ENCODE measurements at places on chromosomes 5 and 9. TPM values are rescaled to one million over a fixed set of nuclear protein-coding genes. Genes with fewer than 3 reads are reported as not detected.

The CDO1 gene
- polyA plus RNA-seq = 20.8 TPM

The ELOVL7 gene
- 0.34 TPM for polyA plus RNA-seq

DNA sequence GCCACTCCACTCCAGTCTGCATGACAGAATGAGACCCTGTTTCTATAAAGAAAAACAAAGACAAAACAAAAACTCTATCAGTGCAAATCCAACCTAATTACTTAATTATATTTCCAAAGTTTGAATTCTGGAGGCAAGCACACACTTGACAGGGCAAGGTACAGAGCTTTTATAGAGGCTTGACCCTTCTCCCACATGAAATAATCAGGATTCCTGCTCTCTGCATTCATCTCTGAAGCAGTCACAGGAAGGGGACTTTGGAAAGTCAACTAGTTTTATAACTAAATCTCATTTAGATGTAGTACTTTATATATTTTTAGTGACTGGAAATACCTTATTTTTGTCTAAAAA is 91.9 kb upstream of the CHD1 start:
- no peak for DNase-seq

DNA sequence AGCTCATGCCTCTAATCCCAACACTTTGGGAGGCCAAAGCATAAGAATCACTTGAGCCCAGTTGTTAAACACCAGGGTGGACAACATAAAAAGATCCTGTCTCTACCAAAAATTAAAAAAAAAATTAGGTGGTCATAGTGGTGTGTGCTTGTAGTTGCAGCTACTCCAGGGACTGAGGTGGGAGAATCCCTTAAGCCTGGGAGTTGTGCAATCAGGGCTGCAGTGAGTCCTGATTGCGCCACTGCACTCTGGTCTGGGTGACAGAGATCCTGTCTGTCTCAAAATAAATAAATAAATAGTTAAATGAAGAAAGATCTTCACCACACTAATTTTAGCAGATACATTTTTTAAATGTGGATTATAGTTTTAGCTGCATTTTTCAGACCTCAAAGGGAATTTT is 433.2 kb downstream of the MAT2B start:
- no peak for DNase-seq

The RIMOC1 gene
- polyA plus RNA-seq = 16.4 TPM

DNA sequence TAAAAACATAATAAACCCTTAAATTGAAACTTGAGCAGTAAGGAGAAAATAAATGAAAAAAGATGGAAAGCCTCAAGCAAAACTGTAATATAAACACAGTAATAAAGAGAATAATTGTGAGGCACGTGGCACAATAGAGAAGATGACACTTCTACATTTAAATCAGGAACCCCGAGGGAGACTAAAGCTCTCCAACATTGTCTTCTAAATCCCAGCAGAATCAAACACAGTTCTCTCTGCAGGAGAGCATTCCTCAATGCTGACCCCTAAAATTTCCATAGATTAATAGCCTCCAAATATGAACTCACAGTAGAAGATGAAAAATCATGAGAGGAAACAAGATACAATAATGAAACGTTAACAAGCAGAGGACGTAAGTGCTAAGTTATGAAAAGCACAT is 721.2 kb upstream of the COX7C start:
- DNase-seq = no peak

DNA sequence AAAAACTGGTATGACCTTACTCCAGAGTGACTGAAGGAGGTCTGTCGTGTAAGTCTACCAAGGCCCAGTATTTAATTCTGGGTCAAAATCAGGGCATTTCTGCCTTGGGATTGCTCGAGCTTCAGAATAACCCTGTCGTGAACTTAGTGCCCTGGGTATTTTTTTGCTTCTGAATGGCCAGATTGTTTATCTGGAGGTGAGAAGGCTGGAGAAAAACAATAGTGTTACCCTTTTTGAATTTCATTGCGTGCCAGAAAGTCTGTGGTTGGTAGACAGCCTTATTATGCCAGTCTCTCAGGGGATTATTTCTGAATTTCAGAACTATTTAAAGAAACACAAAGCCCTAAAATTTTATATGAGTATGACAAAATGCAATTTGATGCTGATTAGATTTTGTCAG is 323.4 kb downstream of the CSNK1G3 start:
- DNase-seq = no peak

The TNFSF8 gene
- polyA plus RNA-seq = 0.59 TPM

DNA sequence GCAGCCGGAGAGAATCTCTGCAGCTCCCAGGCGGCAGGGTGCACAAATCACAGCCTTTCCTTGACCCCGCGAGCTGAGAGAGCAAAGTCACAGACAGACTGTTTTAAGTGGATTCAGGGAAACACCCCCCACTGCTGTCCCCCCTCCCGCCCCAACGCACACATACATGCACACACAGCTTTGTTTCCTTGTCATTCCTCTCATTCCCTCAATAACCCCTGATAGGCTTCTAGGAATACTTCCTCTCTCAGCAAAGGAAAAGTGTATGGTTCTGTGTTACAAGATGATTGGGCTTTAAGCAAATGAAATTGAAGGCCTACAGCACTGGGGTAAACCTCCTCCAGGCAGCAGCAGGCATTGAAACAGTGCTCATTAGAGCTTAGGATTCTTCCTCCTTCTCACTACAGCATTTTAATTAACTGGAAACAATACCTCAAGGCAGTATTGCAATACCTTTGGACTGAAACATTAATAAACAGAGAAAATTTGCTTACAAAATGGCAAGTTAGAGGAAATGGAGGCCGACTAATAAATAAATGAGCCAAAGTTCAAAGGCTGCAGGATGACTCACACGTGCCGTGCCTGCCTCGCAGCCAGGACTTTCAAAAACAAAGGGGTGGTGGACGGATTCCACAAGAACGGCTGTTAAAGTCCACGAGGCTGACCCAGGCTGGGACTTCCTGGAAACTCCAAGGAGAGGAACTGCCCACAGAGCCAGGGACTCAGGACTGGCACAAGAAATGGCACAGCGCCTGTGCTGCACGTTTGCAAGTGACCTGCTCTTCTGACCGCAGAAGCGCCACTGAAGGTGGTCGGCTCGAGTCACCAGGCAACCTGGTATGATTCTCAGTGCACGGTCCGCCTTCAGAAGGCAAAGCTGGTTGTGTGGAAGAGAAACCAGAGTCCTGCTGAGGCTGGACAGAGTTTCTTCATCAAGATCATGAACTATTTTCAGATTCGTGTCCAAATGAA is 236.2 kb downstream of the SYK start:
- DNase-seq = no peak

The FUBP3 gene
- polyA plus RNA-seq = 40.9 TPM

DNA sequence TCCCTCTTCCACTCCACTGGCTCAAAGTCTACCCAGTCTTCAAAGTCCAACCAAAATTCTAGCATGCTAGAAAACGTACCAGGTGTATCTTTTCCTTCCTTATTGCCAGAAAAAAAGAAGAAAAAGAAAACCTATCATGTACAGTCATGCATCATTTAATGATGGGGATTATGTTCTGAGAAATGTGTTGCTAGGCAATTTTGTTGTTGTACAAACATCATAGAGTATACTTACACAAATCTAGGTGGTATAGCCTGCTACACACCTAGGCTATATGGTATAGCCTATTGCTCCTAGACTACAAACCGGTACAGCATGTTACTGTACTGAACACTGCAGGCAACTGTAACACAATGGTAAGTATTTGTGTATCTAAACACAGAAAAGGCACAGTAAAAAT is 104.8 kb downstream of the SREK1 start:
- DNase-seq = no peak

DNA sequence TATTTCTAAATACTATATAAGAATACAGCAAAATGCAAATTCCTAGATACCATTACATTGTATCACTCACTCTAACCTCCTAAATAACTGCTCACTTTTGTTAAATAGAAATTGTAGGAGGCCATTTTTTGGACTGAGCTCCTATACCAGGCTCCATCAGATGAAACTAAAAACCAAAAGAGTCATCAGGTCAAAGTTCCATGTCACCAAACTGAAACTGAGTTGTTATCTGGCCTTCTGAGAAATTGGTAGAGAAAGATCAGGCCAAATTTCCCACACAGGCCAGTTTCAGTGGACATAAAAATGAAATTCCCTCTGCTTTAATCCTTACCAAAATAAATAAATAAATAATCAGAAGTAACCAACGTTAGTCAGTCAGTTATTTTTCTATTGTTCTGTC is 13.8 kb upstream of the SNX2 start:
- DNase-seq = no peak

DNA sequence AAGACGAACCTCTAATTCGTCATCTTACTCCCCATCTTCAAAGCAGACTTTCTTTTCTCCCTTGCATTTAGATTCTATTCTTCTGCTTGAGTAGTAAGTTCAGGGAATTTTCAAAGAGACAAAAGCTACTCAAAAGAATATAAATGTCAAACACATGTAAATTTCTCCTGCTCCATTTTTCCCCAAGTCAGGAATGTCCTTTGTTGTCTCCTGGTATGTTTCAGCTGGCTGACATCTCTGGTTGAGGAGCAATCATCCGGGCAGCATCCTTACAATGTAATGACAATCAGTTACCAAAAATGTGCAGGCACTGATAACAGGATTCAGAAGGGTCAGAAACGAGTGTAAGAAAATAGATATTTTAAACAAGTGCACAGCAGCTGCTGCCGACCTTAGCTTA is 47.6 kb upstream of the PPP1R2B start:
- DNase-seq = no peak

The SARDH gene
- polyA plus RNA-seq = 4.6 TPM

The GDF9 gene
- 0.48 TPM for polyA plus RNA-seq

DNA sequence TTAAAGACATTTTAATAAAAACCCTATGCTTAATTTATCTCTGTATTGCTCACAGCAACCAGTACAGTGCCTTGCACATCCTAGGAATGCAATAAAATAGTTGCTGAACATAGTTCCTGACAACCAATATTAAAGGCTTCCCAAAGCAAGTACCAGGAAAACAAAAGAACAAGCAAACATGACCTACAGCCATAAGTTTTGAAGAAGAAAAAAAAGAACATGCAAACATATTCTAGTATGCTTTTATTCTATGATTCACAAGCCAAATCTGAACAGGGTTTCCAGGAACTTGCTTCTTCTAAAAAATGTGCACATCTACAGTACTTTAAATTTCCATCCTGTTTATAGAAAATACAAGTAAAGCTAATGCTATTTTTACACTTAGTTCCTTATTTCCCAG is 4.5 kb downstream of the CEMIP2 start:
- DNase-seq = peak; percentile 56

GRCh38 chr5:167730121-167730520 is 561.3 kb upstream of the WWC1 start:
- DNase-seq = no peak

The CARTPT gene
- 0.18 TPM for polyA plus RNA-seq

Measured in muscle of back (tissue), 13 donors.